Foreskin melanocyte (primary cell): ENCODE measurements at places on chromosomes 11 and 22.

- DNase-seq, result no peak
These were observed 5.4 kb downstream of the DAGLA start for GRCh38 chr11:61685617-61685967.

- no peak for DNase-seq
These were observed 38.1 kb downstream of the GNB1L start for GRCh38 chr22:19816372-19817119.

DNA sequence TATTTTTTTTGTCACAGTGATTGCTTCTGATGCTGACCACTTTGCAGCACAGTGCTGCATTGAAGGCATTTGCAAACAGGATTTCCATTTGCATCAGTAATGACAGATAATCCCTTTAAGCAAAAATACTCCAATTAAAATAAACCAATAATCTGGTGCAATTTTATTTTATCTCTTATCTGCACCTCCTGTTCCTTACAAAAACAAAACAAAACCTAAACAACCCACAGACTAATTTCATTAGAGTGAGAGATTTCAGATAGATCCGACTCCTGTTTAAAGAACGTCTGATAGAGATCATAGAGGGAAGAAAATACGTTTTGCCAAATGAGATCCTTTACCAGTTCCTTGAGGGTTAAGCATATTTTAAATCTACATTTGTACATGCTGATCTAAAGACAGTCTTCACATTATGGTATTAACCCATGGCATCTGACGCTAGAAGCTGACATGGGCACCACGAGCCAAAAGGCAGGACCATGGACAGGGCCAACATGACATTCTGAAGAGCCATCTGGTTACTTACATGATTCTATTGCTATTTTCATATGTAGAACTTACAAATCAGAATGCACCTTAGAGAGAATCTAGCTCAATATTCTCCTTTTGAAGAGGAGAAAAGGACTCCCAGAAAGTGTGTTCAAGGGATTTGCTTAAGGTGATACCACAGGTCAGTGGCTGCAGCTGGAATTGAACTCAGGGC, 286.2 kb upstream of the NARS2 start:
- DNase-seq, result peak; percentile 15

DNA sequence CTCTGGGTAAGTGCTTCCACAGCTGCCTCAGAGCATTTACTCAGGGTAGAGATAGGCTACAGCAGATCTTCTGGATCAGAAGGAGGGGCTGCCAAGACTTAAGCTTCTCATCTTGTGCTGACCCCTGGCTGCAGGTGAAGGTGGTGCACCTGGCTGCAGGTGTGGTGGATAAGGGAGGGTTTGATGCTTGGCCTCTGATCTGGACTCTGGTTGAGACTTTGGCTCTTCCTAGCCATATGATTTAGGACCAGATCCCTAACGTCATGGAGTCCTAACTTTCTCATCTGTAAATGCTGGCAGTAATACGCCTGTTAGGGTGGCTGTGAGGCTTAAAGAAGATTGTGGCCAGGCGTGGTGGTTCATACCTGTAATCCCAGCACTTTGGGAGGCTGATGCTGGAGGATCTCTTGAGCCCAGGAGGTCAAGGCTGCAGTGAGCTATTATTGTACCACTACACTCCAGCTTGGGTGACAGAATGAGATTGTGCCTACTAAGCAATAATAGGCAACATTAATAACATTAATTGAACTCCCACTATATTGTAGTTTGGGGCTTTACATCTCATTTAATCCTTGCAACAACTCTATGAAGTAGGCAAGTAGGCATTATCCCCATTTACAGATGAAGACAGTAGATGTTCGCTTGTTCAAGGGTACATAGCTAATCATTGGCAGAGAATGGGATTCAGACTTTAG, 10.7 kb downstream of the DTX4 start:
- no peak for DNase-seq

DNA sequence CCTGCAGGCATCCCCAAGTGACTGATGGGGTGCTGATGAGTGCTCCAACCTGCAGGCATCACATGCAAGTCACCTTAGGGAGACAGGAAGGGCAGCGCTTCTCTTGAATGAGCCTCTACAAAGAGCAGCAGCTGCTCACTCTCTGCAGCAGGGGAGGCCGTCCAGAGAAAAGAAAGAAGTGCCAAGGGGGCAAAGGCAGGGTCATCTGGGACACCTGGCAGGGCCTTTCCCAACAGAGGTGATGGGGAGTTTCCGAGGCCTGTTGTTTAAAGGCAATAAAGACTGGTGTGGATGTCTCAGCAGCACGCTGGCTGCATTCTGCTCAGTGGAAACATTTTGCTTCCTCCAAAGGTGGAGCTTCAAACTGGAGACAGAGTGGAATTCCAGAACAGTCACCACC, 113.7 kb downstream of the ETS1 start:
- no peak for DNase-seq

GRCh38 chr22:17130199-17130598, 9.0 kb upstream of the TMEM121B start:
- peak; percentile 11 for DNase-seq

GRCh38 chr22:48745842-48746788, 1081.6 kb downstream of the BRD1 start:
- DNase-seq, result no peak

DNA sequence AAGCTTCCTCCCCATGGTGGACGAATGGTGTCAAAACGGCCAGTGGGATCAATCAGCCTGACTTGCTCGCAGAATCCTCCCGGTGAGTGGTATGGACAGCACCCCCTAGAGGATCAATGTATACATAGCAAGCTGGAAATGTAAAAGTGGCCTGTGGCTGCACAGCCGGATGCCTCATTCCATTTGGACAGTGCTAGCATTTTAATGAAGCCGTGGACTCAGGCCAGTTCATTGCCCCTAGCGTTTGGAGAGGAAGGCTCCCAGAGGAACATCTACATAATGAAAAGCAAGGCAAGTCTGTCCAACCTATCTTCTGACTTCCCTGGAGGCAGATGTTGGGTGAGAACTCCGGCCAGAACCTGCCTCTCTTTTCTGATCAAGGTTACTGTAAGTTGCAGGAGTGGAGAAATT, 942.3 kb downstream of the NTM start:
- peak; percentile 67 for DNase-seq

- no peak for DNase-seq
These were observed 38.0 kb downstream of the PHF21B start for GRCh38 chr22:44971651-44972362.

DNA sequence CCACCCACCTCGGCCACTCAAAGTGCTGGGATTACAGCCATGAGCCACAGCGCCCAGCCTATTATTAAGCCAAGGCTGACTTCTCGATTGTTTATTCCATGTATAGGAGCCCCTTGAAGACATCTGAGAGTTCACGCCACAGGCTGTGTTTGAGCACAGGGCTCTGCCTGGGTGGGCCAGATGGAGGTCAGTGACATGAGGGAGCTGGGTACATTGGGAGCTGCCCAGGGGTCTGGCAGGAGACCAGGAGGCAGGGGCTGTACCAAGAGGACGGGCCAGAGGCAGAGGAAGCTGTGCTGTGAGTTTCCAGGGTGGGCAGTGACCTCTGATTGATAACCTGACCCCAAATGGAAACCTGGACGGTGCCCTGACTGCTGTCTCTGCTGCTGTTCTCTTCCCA, 5.4 kb downstream of the LMF2 start:
- DNase-seq, result no peak

DNA sequence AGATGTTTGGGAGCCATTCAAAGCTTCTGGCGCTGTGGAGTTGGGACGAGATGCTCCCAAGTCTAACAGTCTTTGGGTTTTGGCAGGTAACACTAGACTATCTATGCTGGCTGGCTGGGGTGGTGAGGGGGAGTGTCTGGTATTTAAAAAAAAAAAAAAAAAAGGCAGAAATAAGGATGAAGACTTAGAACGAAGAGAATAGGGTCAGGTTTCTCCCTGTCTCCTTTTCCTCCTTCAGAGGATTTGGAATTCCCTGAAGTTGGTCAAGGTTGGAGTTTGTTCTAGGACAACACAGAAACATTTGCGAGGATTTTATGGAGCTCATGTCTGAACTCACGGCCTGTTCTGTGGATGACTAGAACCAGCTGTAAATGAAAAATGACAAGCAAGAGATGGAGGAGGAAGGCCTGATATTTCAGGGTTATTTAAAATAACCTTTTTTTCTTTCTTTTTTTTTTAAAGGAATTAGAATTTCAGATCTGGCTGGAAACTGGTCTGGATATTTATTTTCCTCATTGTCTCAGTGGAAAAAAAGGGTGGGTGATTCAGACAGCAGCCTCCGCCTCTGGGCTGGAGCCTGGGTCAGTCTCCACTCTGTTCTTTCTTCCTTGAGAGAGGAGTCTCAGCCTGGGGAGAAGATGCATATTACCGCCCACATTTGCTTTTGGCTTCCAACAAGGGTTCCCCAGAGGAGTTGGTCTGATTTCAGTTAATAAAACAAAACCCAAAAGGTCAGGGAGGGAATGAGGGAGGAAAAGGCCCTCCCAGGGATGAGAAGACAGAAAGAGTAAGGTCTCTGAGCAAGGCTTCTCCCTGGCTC, 80.1 kb downstream of the USP35 start:
- DNase-seq, result no peak

GRCh38 chr11:109133159-109133558, 288.8 kb upstream of the C11orf87 start:
- no peak for DNase-seq

GRCh38 chr11:13127161-13127560, 118.0 kb downstream of the RASSF10 start:
- DNase-seq, result no peak

DNA sequence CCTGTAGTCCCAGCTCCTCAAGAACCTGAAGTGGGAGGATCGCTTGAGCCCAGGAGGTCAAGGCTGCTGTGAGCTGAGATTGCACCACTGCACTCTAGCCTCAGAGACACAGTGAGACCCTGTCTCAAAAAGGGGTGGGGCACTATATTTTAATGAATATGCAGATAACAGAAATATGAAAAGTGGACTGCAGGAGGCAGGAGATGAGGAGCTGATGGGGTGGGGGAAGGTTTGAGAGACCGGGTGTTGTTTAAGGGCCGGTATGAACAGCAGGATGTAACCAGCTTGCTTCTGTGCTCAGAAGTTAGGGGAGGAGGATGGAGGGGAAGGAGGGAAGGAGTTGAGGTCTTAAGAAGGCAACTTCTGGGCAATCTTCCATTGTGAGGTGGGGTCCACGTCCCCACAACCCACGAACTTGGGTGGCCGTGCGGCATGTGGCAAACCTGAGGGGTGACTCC, 1.3 kb upstream of the B4GALNT4 start:
- no peak for DNase-seq

GRCh38 chr22:17132112-17132511, 11.0 kb upstream of the TMEM121B start:
- DNase-seq, result no peak

- no peak for DNase-seq
These were observed 71.4 kb downstream of the EFCAB6 start for GRCh38 chr22:43740587-43741270.

- no peak for DNase-seq
These were observed 1.3 kb upstream of the NDUFC2 start for GRCh38 chr11:78080818-78081495.

DNA sequence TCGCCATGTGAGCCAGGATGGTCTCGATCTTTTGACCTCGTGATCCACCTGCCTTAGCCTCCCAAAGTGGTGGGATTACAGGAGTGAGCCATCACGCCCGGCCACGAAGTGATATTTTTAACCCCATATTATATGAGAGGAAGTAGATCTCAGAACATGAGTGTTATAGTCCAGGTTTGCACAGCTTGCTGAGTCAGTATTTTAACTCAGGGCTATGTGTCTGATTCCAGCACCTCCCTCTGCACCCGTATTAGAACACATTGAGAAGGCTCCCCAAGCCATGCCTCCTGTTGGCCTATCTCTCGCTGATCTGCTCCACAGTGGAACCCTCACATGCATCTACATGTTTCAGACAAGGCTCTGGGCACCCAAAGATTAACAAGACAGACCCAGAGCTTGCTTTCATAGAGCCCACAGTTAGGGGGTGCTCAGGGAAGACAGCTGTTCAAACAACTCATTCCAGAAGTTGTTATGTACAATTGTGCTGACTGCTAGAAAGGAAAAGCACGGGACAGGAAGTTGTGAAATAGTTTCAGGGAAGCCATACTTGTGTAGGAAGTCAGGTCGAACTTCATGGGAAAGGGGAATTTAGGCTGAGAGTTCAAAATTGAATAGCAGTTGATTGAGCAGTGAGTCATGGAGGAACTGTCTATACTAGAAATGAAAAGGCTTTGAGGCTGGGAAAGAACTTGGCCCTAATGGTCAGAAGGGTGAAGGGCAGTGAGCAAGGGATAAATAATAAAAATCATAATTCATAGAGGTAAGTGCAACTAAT, 49.3 kb upstream of the CLPB start:
- peak; percentile 69 for DNase-seq

DNA sequence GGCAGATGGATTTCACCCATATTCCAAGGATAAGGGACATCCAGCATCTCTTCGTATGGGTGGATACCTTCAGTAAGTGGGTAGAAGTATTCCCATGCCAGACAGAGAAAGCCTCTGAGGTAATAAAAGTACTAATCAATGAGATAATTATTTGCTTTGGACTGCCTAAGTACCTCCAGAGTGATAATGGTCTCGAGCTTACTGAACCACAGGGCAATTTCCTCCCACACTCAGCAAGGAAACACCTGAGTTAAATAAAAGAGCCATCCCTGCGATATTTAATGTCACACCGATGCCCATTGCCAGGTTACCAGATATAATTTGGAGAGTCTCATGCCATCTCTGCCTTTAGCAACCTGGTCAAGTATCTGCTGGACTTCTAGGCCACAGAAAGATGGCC, 70.6 kb upstream of the MPEG1 start:
- DNase-seq, result no peak

DNA sequence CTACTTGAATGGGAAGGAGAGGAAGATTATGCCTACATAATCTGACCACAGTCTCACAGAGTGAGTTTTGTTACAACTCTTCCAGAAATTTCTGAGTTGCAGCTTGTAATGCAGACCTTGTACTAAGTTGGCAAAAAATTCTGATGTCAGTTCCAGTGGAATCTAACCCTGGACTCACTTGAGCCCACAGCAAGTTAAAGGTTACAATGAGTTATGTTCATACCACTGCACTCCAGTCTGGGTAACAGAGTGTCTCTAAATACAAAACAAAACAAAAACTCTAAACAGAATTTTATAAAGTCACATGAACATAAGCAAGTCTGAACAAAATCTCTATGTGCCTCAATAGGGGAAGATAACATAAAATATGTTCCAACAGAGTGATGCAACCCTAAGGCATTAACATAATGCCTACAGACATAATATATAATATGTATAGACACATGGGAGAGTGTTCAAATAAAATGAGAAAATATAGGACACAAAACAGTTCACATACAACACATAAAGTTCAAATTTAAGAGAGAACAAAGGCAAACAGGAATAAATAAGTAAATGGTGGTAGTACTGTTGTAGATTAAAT, 1.1 kb downstream of the GLYAT start:
- no peak for DNase-seq

GRCh38 chr11:115939731-115940421, 435.7 kb upstream of the CADM1 start:
- DNase-seq, result no peak

GRCh38 chr11:93248602-93249001, 50.8 kb upstream of the SLC36A4 start:
- no peak for DNase-seq

- no peak for DNase-seq
These were observed 21.9 kb downstream of the ZMAT5 start for GRCh38 chr22:29744902-29745301.
